Neural crest cell (in vitro differentiated cells): ENCODE measurements at places on chromosomes 1 and 21.

DNA sequence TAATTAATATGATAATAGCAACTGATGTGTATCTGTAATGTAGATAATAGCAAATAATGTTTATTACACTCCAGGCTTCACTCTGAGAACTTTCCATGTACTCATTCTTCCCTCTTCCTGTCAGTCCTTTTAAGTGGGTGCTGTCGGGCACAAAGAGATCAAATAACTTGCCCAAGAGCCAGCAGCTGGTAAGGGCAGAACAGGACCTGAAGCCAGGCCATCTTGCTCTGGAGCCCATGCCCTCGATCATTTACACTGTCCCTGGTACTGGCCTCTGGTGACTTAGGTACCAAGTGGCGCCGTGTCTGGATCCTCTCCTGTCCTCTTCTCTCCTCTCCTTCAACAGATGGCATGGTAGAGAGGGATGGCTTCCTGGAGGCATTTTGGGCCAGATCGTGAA, 97.2 kb downstream of the VPS13D start:
- no peaks in the 10 kb centered on the region for H3K4me1 ChIP-seq
- no peak overlapping the region for H3K27ac ChIP-seq
- H3K36me3 ChIP-seq = peaks cover 7% of the 10 kb centered on the region

GRCh38 chr1:59977075-59977410, 50.5 kb upstream of the CYP2J2 start:
- H3K4me1 ChIP-seq = no peaks in the 10 kb centered on the region
- H3K27me3 ChIP-seq = peaks cover 12% of the 10 kb centered on the region
- H3K36me3 ChIP-seq = no peaks in the 10 kb centered on the region
- no peak for DNase-seq
- no peak overlapping the region for H3K27ac ChIP-seq

DNA sequence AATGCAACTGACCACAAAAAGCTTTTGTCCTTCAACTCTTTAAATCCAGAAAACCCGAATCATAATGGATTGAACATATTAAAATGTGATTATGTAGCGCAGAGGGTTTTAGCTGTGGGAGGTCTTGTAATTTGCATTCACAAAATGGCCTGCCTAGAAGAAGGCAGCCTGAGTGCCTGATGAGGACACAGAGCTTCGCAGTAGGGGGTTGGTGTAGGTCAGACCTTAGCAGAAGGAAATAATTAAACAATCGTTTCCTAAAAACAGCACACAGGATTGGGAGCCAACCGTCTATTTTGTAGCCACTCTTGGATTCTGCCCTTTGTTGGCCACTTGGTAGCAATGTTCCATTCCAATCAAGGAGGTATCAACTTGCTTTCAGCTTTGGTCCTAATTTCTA, 195.7 kb upstream of the KIAA0040 start:
- H3K27ac ChIP-seq = no peak overlapping the region
- H3K27me3 ChIP-seq = peaks cover 30% of the 10 kb centered on the region
- H3K36me3 ChIP-seq = no peaks in the 10 kb centered on the region
- no peak overlapping the region for H3K4me3 ChIP-seq
- H3K4me1 ChIP-seq = peaks cover 10% of the 10 kb centered on the region

DNA sequence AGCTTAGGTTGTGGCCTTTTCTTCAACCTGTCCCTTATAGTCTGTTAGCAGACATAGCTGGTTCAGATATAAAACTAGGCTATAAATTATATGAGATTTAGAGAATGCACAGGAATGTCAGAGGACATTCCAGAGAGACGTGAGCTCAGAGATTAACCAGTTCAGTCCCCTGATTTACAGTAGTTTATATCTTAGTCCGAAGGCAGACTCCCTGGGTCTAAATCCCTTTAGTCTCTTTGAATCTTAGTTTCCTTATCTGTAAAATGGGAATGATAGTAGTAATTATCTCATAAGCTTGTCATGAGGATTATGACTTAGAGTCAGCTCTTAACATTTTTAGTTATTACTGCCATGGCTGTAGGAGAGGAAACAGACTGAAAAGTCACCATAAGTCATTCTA, 45.5 kb upstream of the PLXNA2 start:
- H3K4me3 ChIP-seq = no peak overlapping the region
- H3K27me3 ChIP-seq = peaks cover 14% of the 10 kb centered on the region
- no peaks in the 10 kb centered on the region for H3K36me3 ChIP-seq
- no peaks in the 10 kb centered on the region for H3K4me1 ChIP-seq
- H3K27ac ChIP-seq = no peak overlapping the region
- DNase-seq = no peak

DNA sequence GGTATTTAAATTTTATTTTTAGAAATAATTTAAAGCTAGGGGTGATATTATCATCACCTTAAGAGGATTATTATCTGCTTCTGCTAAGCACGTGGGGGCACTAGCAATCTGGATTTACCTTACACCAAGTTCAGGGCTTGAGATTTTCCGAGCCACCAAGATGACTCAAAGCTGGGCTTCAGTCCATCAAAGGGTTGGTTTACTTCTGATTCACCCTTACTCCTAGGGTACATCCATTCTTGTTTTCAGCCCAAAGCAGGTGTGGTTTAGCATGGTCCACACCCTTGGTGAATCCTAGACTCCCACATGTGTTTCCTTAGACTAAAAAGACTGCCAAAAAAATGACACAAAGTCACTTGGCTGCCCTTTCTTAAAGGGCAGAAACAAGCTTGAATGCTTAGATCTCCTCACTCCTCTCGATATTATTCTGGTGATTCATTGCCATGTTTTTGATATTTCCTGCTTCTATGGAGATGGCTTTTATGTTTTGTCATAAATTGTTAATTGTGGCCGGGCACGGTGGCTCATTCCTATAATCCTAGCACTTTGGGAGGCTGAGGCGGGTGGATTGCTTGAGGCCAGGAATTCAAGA, 9.8 kb upstream of the PRSS38 start:
- peaks cover 37% of the 10 kb centered on the region for H3K27me3 ChIP-seq
- H3K4me3 ChIP-seq = no peak overlapping the region
- no peaks in the 10 kb centered on the region for H3K4me1 ChIP-seq
- DNase-seq = no peak
- H3K36me3 ChIP-seq = peaks cover 6% of the 10 kb centered on the region
- no peak overlapping the region for H3K27ac ChIP-seq

DNA sequence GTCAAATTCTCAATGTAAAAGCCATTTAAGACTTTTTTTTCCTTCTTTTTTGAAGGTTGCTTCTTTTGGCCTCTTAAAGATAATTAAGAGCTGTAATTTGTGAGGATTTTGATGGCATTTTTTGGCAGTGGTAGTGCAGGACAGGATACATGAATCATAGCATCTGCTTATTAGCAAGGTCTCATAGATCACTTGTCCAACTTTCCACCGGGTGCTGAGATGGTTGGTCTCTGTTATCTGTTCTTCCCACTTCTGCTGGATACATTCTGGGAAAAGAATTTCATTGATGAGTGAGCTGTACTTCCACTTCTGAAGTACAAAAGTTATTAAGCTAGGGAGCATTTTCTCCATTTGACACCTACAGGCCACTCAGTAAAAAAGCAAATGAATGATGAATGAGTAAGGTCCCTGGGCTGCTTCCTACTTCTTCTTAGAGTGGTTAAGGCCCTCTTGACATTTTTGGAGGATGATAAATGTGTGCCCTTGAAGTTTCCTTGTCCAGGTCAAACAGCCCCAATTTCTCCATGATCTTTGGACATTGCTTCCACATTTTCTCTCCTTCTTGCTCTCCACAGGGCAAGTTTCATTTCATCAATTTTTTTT, 100.6 kb downstream of the ROR1 start:
- H3K4me1 ChIP-seq = no peaks in the 10 kb centered on the region
- no peak for DNase-seq
- H3K36me3 ChIP-seq = no peaks in the 10 kb centered on the region
- H3K27me3 ChIP-seq = no peaks in the 10 kb centered on the region

- H3K4me1 ChIP-seq = peaks cover 4% of the 10 kb centered on the region
- no peak overlapping the region for H3K27ac ChIP-seq
- H3K27me3 ChIP-seq = no peaks in the 10 kb centered on the region
- peaks cover 2% of the 10 kb centered on the region for H3K36me3 ChIP-seq
- no peak for DNase-seq
Measured at GRCh38 chr1:6325482-6325881, 64.6 kb upstream of the GPR153 start.

GRCh38 chr1:14524826-14525636, 73.5 kb upstream of the KAZN start:
- H3K4me1 ChIP-seq = no peaks in the 10 kb centered on the region
- H3K27ac ChIP-seq = no peak overlapping the region
- no peak for DNase-seq
- no peaks in the 10 kb centered on the region for H3K27me3 ChIP-seq
- no peaks in the 10 kb centered on the region for H3K36me3 ChIP-seq

- no peak overlapping the region for H3K4me3 ChIP-seq
- H3K27me3 ChIP-seq = peaks cover 7% of the 10 kb centered on the region
- H3K27ac ChIP-seq = no peak overlapping the region
- H3K36me3 ChIP-seq = no peaks in the 10 kb centered on the region
- H3K4me1 ChIP-seq = no peaks in the 10 kb centered on the region
- DNase-seq = peak; percentile 23
Measured at GRCh38 chr1:91997607-91998195, 32.1 kb upstream of the EPHX4 start.

- H3K36me3 ChIP-seq = peaks cover 18% of the 10 kb centered on the region
- no peaks in the 10 kb centered on the region for H3K27me3 ChIP-seq
- DNase-seq = no peak
- peaks cover 65% of the 10 kb centered on the region for H3K4me1 ChIP-seq
- peak overlapping the region; percentile 93 for H3K27ac ChIP-seq
Measured at GRCh38 chr1:43978264-43978550, 803 bp upstream of the B4GALT2 start.

DNA sequence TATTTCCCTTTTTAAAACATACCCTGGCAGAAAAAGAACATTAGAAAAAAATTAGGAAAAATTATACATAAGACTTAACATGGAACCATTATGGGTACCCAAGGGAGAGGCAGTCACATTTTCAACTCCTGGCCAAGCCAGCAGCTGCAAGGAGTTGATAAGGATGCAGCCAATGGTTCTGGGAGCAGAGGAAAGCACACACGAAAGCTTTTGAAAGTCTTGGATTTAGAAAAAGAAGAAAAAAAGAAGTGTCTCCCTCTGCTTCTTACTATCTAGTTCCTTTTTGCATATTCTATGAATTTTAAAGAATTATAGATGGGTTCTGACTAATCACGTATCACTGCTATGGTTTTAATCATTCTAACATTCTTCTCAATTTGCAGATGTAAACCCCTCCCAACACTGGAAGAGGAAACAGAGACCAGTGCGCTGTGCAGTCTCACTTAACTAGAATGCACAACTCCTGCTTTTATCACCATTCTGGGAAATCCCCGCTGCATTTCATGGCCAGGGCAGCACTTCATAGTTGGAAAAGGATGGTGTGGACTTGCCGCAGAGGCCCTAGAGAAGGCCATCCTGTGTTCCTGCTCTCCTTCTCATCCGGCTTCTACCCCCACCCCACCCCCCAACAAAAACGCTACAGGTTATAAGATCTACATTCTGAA, 2.7 kb upstream of the CD58 start:
- no peak overlapping the region for H3K4me3 ChIP-seq
- H3K27me3 ChIP-seq = peaks cover 10% of the 10 kb centered on the region
- peaks cover 34% of the 10 kb centered on the region for H3K4me1 ChIP-seq
- no peak for DNase-seq
- H3K36me3 ChIP-seq = peaks cover 2% of the 10 kb centered on the region
